ENCODE measurements at places on chromosomes 6 and 20.

GRCh38 chr20:43840382-43841070 is 74.1 kb upstream of the TOX2 start:
- H3K4me3 ChIP-seq = no peak overlapping the region
- no peak overlapping the region for H3K27ac ChIP-seq
- DNase-seq = peak; percentile 13
- no peaks in the 10 kb centered on the region for H3K36me3 ChIP-seq
- H3K4me1 ChIP-seq = no peaks in the 10 kb centered on the region
- no peaks in the 10 kb centered on the region for H3K27me3 ChIP-seq

- no peaks in the 10 kb centered on the region for H3K36me3 ChIP-seq
- no peak overlapping the region for H3K27ac ChIP-seq
- no peak overlapping the region for H3K4me3 ChIP-seq
Measured at GRCh38 chr6:72175916-72176315, 289.6 kb downstream of the RIMS1 start.

GRCh38 chr6:136438441-136438840 is 111.8 kb downstream of the MAP7 start:
- DNase-seq = no peak
- H3K27me3 ChIP-seq = no peaks in the 10 kb centered on the region
- H3K27ac ChIP-seq = no peak overlapping the region

- H3K27ac ChIP-seq = no peak overlapping the region
Measured at GRCh38 chr20:62418709-62419487, 8.4 kb downstream of the RBBP8NL start.

- DNase-seq = no peak
- peak overlapping the region; percentile 81 for H3K27ac ChIP-seq
- no peaks in the 10 kb centered on the region for H3K27me3 ChIP-seq
- peaks cover 32% of the 10 kb centered on the region for H3K4me1 ChIP-seq
Measured at GRCh38 chr6:85402922-85403321, 47.0 kb upstream of the NT5E start.

DNA sequence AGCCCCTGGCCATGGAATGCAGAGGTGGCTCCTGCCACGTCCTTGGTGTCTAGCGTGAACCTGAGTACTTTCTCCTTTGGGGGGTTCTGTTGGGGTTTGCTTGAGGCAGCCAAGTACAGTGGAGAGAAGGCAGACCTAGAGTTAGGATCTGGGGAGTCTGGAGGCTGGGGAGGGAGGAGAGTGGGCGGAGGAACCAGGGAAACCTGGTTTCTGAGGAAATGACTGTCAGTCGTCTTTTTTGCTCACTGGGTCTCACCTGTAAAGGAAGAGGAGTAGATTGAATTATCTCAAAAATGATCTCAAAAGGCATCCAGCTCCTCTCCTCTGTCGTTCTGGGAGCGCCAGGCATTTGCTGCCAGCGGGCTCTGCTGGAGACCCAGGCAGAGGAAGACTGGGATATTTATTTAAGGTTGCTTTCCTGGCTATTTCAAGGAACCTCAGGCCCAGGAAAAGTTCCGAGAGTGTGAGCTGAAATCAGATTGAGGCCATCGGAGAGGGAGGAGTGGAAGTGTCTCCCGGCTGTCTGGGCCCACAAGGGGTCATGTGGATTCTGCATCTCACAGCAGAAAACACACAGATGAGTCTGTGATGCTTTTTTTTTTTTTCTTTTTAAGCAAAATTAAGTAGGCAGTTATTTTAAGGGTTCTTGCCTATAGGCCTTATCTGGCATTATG is 16.1 kb downstream of the EPB41L1 start:
- DNase-seq = no peak
- no peaks in the 10 kb centered on the region for H3K4me1 ChIP-seq
- no peaks in the 10 kb centered on the region for H3K36me3 ChIP-seq
- H3K27me3 ChIP-seq = no peaks in the 10 kb centered on the region

GRCh38 chr6:52362443-52363227 is 684 bp downstream of the PAQR8 start:
- peak overlapping the region; percentile 82 for H3K4me3 ChIP-seq
- H3K4me1 ChIP-seq = peaks cover 53% of the 10 kb centered on the region
- no peaks in the 10 kb centered on the region for H3K36me3 ChIP-seq
- DNase-seq = peak; percentile 47
- peak overlapping the region; percentile 92 for H3K27ac ChIP-seq

GRCh38 chr6:139539852-139540251 is 165.4 kb upstream of the CITED2 start:
- H3K4me1 ChIP-seq = peaks cover 50% of the 10 kb centered on the region
- no peaks in the 10 kb centered on the region for H3K36me3 ChIP-seq
- no peaks in the 10 kb centered on the region for H3K27me3 ChIP-seq
- H3K4me3 ChIP-seq = no peak overlapping the region
- H3K27ac ChIP-seq = peak overlapping the region; percentile 63
- peak; percentile 42 for DNase-seq

GRCh38 chr6:78593898-78594667 is 273.3 kb upstream of the IRAK1BP1 start:
- no peaks in the 10 kb centered on the region for H3K27me3 ChIP-seq
- H3K4me1 ChIP-seq = no peaks in the 10 kb centered on the region
- no peak overlapping the region for H3K4me3 ChIP-seq
- H3K36me3 ChIP-seq = no peaks in the 10 kb centered on the region

DNA sequence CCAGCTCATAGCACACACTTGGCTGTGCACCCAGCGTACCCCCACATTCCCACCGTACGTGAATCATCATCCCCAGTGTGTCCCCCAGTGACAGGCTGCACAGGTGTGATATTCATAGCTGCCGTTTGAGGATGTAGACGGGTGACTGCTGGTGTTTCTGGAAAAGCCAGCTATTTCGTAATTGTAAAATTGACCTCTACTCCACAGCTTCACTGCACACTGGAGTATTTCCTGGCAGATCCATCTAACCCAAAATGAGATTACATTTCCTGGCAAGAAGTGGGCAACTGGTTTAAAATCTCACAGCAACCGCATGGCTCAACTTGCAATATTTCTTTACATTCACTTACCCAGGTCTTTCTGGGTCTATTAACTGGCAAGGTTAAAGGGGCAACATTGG is 30.3 kb downstream of the CD83 start:
- DNase-seq = no peak
- H3K36me3 ChIP-seq = no peaks in the 10 kb centered on the region
- no peaks in the 10 kb centered on the region for H3K4me1 ChIP-seq
- no peak overlapping the region for H3K27ac ChIP-seq
- no peak overlapping the region for H3K4me3 ChIP-seq

GRCh38 chr6:14399635-14400034 is 282.1 kb downstream of the CD83 start:
- no peaks in the 10 kb centered on the region for H3K27me3 ChIP-seq
- no peaks in the 10 kb centered on the region for H3K36me3 ChIP-seq
- no peak overlapping the region for H3K27ac ChIP-seq
- no peaks in the 10 kb centered on the region for H3K4me1 ChIP-seq

DNA sequence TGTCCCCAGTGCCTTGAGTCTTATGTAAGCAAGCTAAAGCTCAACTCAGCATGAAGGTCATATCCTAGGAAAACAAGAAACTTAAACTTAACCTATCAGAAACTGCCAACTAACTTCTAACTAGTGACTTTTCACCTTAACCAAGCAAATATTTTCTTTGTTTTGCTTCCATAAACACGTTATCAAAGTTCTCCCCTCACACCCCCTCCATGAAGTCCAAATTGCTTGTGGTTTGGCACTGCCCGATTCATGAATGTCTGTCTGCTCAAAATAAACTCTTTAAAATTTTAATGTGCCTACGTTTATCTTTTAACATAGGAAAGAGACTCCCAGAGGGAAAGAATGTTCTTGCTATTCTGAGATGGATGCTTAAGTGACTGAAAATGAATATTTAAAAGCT is 34.9 kb downstream of the GSTA2 start:
- no peaks in the 10 kb centered on the region for H3K27me3 ChIP-seq
- no peaks in the 10 kb centered on the region for H3K36me3 ChIP-seq
- H3K27ac ChIP-seq = no peak overlapping the region
- peaks cover 3% of the 10 kb centered on the region for H3K4me1 ChIP-seq
- H3K4me3 ChIP-seq = no peak overlapping the region
- no peak for DNase-seq

- peak overlapping the region; percentile 82 for H3K27ac ChIP-seq
- no peak for DNase-seq
Measured at GRCh38 chr20:41248368-41249024, 69.0 kb downstream of the ZHX3 start.

DNA sequence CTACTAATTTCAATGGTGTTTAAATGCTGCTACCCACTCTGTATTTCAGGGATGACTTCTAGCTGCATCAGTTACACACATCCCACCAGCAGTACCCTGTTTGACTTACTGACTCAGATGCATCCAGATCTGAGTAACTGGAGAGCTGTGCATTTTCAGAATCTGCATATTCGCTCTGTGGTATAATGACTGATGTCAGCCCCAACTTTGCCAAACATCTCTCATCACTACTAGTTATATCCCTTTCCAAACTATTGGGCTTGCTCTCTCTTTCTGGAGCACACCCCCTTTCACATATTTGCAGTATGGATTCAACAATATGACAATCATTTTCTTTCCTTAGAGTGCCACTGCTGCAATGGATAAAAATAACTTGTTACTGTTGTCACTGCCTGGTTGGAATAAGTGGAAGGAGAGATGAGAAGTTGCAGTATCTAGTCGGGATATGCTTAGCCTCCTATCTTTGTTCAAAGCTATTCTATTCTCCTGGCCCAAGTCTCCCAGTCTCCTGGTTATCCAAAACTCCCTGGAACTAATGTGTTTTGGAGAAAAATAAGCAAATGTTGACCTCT is 3.3 kb upstream of the RSPO3 start:
- DNase-seq = no peak
- no peak overlapping the region for H3K4me3 ChIP-seq
- no peak overlapping the region for H3K27ac ChIP-seq
- peaks cover 2% of the 10 kb centered on the region for H3K4me1 ChIP-seq

- H3K4me1 ChIP-seq = no peaks in the 10 kb centered on the region
- no peaks in the 10 kb centered on the region for H3K27me3 ChIP-seq
- DNase-seq = no peak
- H3K27ac ChIP-seq = no peak overlapping the region
Measured at GRCh38 chr6:153087436-153087835, 43.6 kb downstream of the RGS17 start.

DNA sequence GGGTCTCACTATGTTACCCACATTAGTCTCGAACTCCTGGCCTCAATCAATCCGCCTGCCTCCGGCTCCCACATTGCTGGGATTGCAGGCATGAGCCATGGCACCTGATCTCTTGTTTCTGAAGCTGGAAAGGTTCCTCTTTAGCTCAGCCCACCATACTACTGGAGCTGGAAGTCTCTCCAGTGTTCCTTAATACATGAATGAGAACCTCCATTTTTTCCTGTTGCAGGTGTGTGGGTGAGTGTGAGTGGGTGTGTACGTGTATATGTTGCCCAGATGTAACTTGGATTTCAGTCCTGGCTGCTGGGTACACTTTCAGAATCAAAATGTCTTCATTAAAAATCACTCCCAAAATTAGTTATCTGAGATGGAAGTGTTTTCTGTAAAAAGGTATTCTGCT is 11.1 kb downstream of the PNPLA1 start:
- H3K4me1 ChIP-seq = no peaks in the 10 kb centered on the region
- no peak overlapping the region for H3K4me3 ChIP-seq
- H3K36me3 ChIP-seq = no peaks in the 10 kb centered on the region
- peaks cover 23% of the 10 kb centered on the region for H3K27me3 ChIP-seq
- no peak for DNase-seq
